ENCODE measurements at places on chromosomes 2 and 18. TPM values are rescaled to one million over a fixed set of nuclear protein-coding genes. Genes with fewer than 3 reads are reported as not detected.
A peak's percentile ranks its signal among the peaks of the same experiment; 100 is the strongest.

The SCN7A gene
- 160 TPM for total RNA-seq

The RAD51AP2 gene
- not detected for total RNA-seq

GRCh38 chr2:27855476-27855875 is 34.7 kb downstream of the RBKS start:
- no peak overlapping the region for H3K27ac ChIP-seq
- no peaks in the 10 kb centered on the region for H3K36me3 ChIP-seq
- H3K4me3 ChIP-seq = no peak overlapping the region
- H3K27me3 ChIP-seq = no peaks in the 10 kb centered on the region

The ITGB6 gene
- not detected for total RNA-seq

The RAB11FIP5 gene
- 39.4 TPM for total RNA-seq

DNA sequence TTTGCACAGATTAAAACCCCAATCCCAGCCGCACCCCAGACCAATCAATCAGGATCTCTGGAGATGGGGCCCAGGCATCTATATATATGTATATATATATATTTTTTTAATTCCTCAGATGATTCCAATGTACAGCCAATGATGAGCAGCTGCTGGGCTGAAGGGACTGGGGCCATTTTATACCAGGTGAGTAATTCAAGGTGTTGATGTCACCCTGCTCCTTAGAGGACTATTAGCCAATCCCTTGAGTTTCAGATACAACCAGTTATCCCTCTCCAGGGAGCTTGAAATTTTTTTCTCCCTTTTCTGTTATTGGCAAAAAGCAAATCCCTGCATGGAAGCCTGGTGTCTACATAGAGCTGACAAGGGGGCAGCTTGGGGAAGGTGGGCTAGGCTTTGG is 59.8 kb downstream of the MCFD2 start:
- H3K36me3 ChIP-seq = no peaks in the 10 kb centered on the region
- no peak overlapping the region for H3K4me3 ChIP-seq
- DNase-seq = no peak

DNA sequence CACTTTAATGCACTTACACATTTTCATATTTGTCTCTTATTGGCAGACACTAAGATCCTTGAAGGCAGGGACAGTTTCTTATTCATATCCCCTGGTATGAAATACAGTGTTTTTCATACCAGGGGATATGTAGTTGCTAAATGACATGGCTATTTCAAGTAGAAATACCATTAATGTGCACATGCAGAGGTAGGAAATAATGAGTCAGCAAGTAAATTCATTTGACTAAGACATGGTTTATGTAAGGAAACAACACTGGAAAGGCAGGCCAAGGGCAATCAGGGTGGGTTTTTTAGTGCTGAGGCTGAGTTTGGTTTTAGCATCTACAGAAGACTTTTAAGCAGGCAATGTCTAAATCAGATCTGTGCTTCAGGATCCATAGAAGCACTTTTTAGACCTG is 155.9 kb downstream of the WDPCP start:
- no peak overlapping the region for H3K4me3 ChIP-seq
- H3K27me3 ChIP-seq = no peaks in the 10 kb centered on the region
- DNase-seq = no peak
- no peaks in the 10 kb centered on the region for H3K36me3 ChIP-seq
- H3K27ac ChIP-seq = no peak overlapping the region

The LOXHD1 gene
- total RNA-seq = 0.21 TPM

DNA sequence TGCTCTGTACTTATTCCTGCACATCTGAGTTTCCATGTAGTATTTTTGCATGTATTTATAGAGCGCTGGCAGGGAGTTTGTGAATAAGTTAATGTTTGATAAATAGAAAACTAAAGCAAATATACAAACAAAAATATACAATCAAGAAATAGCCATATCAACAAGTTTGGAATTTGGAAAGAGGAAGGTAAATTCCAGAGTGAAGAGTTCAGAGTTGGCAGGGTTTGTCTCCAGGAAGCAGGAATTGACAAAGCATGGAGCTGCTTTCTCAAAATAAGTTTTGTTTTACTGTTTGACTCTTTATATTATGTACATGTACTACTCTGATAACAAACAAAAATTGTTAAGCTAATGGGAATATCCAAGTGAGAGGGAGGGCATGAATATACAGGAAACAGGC is 80.3 kb downstream of the SPOPL start:
- H3K36me3 ChIP-seq = no peaks in the 10 kb centered on the region
- H3K4me1 ChIP-seq = no peaks in the 10 kb centered on the region
- no peak overlapping the region for H3K27ac ChIP-seq
- DNase-seq = no peak

The NETO1 gene
- total RNA-seq = 0.63 TPM

- H3K27ac ChIP-seq = no peak overlapping the region
- H3K4me3 ChIP-seq = no peak overlapping the region
Measured at GRCh38 chr2:212726403-212726802, 187.8 kb upstream of the ERBB4 start.

DNA sequence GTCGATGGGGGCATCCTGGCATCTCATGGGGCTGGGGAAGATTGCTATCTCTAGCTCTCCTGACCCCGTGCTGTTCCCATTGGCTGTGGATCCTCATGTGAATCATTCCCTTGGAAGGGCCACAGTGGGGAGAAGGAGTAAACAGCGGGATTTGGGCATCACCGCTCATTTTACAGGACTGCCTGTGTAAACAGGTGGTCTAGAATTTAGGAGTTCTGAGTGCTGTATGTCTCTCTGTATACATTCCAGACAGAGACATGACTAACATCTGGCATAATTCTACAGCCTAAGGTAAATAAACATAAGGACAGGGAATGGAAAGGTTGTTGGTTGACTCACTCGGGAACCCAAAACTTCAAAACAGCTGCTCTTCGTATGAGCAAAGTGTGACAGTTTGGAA is 92.7 kb downstream of the COPS8 start:
- H3K4me3 ChIP-seq = no peak overlapping the region
- H3K27ac ChIP-seq = no peak overlapping the region

DNA sequence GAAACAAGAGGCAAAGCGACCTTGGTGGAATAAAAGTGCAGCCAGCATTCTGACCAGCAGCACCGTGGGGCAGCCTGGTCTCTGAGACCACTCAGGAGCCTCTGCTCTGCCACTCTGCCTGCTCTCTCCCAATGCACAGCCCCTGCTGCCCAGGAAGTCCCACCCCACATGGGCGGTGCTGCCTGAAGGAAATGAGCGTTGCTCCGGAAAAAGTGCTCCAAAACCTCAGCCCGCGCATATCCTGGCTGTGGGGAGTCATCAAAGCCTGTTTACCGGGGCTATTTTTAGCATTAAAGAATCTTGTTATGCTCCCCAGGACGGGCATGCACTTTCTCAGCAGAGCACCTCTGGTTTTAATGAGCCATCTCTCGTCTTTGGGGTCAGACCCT is 54.5 kb downstream of the EPAS1 start:
- H3K36me3 ChIP-seq = no peaks in the 10 kb centered on the region
- peaks cover 5% of the 10 kb centered on the region for H3K4me1 ChIP-seq
- no peak for DNase-seq
- H3K4me3 ChIP-seq = no peak overlapping the region

DNA sequence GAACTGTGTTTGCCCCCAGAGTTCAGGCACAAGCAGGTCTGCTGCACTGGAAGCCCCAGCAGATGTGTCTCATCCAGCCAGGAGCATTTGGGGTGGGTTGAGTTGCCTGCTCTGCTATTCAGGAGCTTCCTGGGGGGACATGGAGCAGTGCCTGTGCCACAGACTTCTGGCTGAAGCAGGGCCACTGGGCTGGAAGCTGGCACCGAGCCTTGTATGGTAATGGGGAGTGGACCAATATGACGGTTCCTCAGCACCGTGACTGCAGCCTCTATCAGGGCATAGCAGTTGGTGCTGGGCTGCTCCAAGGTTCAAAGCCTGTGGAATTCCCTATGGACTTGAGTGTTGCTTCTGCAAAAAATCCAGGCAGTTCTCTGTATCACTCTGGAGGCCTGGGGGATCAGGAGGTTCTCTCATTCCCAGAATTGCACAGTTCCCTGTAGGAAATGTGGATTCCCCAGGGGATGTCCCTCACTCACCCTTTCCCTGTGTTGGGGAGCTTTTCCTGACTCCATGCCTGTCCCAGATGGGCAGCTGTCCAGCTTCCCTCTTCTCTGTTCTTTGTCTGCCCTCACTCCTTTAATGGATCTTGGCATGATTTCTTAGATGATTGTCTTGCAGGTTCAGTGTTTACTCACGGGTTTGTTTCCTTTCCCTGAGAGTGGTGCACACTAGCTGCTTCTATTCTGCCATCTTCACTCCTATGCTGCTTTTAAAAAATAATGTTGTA is 37.2 kb upstream of the THSD7B start:
- no peak overlapping the region for H3K27ac ChIP-seq
- no peaks in the 10 kb centered on the region for H3K4me1 ChIP-seq
- H3K27me3 ChIP-seq = no peaks in the 10 kb centered on the region
- H3K36me3 ChIP-seq = no peaks in the 10 kb centered on the region
- no peak overlapping the region for H3K4me3 ChIP-seq
- no peak for DNase-seq

DNA sequence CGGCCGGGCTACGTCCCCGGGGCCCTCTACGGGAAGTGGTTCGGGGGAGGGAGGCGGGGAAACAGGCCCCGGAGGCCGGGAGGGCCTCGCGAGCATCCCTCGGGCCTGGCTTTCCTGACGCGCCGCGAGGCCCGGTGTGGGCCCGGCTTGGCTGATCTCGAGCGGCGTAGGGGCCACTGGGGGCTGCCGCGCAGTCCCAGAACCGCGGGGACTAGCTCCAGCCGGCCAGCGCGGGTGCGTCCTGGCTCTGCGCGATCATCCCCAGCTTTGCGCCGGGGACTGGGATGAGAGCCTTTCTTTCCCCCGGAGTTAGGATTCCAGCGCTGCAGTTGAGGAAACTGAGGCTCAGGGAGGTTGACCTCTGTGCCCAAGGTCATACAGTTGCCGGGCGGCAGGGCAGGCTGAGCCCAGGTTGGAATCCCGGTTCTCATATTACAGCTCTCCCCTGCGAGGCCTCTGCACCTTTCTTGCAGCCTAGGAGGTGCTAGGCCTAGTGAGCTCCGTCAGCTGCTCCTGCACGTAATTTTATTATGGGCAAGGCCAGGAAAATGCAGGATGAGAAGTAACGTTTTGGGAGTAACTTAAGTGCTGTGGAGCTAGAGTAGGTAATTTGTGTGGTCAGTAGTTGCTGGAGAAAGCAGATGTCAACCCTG is 501 bp downstream of the LPIN1 start:
- no peaks in the 10 kb centered on the region for H3K4me1 ChIP-seq
- no peaks in the 10 kb centered on the region for H3K27me3 ChIP-seq
- no peak for DNase-seq
- peak overlapping the region; percentile 86 for H3K4me3 ChIP-seq
- no peaks in the 10 kb centered on the region for H3K36me3 ChIP-seq

DNA sequence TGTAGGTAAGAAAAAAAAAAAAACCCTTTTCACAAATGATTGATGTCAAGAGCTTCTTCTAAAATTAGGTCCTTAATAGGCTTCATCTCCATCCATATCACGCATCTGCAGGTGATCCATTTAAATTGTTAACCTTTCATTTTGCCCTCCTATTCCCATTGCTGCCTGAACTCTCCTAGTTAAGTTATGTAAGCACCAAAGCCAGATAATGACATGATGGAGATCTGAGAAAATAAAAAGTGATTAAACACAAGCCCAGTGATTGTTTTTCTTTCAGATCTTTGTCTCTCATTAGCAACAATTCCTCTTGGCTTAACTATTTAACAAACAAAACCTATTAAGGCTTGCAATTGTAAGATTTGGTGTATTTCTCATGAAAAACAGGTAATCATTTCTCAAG is 20.0 kb downstream of the LANCL1 start:
- no peak overlapping the region for H3K4me3 ChIP-seq
- no peaks in the 10 kb centered on the region for H3K36me3 ChIP-seq
- no peaks in the 10 kb centered on the region for H3K27me3 ChIP-seq

- no peaks in the 10 kb centered on the region for H3K27me3 ChIP-seq
- no peaks in the 10 kb centered on the region for H3K4me1 ChIP-seq
- H3K36me3 ChIP-seq = peaks cover 53% of the 10 kb centered on the region
- no peak overlapping the region for H3K27ac ChIP-seq
Measured at GRCh38 chr2:240723851-240724250, 32.2 kb downstream of the AQP12A start.

The ALPG gene
- not detected for total RNA-seq

DNA sequence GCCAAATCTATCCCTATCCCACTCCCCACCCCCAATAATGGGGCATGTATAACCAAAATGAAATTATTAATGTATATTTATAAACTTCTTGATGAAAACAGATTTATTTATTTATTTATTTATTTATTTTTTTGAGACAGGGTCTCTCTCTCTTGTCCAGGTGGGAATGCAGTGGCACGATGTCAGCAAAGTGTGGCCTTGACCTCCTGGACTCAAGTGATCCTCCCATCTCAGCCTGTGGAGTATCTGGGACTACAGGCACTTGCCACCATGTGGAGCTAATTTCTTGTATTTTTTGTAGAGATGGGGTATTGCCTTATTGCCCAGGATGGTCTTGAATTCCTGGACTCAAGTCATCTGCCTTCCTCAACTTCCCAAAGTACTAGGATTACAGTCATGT is 28.0 kb upstream of the HNRNPA3 start:
- H3K4me1 ChIP-seq = no peaks in the 10 kb centered on the region
- no peak overlapping the region for H3K4me3 ChIP-seq
- H3K36me3 ChIP-seq = no peaks in the 10 kb centered on the region
- H3K27me3 ChIP-seq = no peaks in the 10 kb centered on the region
- no peak for DNase-seq

DNA sequence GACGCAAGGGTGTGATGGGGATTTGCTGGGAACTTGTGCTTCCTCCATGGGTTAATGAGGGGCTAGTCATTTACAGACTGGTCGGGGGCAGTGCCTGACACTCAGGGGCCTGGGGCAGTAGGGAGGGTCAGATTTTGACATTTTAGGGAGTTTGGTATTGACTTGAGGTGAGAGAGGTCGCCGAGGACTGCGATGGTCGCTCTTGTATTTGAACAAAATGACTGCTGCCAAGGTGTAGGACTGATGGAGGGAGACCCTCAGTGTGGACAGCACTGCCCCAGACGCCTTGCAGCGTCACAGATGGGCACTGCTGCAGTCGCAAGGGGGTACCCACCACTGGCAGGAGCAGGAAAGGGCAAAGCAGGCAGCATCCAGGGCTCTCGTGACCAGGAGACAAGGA is 182.9 kb downstream of the RTP5 start:
- no peaks in the 10 kb centered on the region for H3K36me3 ChIP-seq
- no peak for DNase-seq
- H3K4me1 ChIP-seq = no peaks in the 10 kb centered on the region
- H3K4me3 ChIP-seq = no peak overlapping the region
- no peak overlapping the region for H3K27ac ChIP-seq

GRCh38 chr2:95076705-95077529 is 44.7 kb downstream of the MRPS5 start:
- no peaks in the 10 kb centered on the region for H3K36me3 ChIP-seq
- peak overlapping the region; percentile 43 for H3K4me3 ChIP-seq
- peak overlapping the region; percentile 4 for H3K27ac ChIP-seq
- H3K27me3 ChIP-seq = no peaks in the 10 kb centered on the region
- peak; percentile 36 for DNase-seq
- H3K4me1 ChIP-seq = peaks cover 15% of the 10 kb centered on the region

- H3K4me1 ChIP-seq = peaks cover 3% of the 10 kb centered on the region
- no peak overlapping the region for H3K27ac ChIP-seq
- no peaks in the 10 kb centered on the region for H3K36me3 ChIP-seq
- H3K27me3 ChIP-seq = no peaks in the 10 kb centered on the region
- H3K4me3 ChIP-seq = no peak overlapping the region
Measured at GRCh38 chr2:102005989-102006885, 14.5 kb downstream of the IL1R2 start.

The RNASEH1 gene
- 21.6 TPM for total RNA-seq

GRCh38 chr2:119753041-119753929 is 6.4 kb upstream of the PTPN4 start:
- no peak overlapping the region for H3K27ac ChIP-seq
- H3K4me3 ChIP-seq = no peak overlapping the region
- DNase-seq = no peak
- no peaks in the 10 kb centered on the region for H3K27me3 ChIP-seq
- H3K4me1 ChIP-seq = peaks cover 7% of the 10 kb centered on the region
